ENCODE measurements at places on chromosomes 2 and 18.

- DNase-seq, result no peak
Observed at GRCh38 chr2:147137711-147138110, 707.1 kb upstream of the ACVR2A start.

GRCh38 chr2:132540166-132540565, 123.6 kb downstream of the GPR39 start:
- DNase-seq, result no peak

DNA sequence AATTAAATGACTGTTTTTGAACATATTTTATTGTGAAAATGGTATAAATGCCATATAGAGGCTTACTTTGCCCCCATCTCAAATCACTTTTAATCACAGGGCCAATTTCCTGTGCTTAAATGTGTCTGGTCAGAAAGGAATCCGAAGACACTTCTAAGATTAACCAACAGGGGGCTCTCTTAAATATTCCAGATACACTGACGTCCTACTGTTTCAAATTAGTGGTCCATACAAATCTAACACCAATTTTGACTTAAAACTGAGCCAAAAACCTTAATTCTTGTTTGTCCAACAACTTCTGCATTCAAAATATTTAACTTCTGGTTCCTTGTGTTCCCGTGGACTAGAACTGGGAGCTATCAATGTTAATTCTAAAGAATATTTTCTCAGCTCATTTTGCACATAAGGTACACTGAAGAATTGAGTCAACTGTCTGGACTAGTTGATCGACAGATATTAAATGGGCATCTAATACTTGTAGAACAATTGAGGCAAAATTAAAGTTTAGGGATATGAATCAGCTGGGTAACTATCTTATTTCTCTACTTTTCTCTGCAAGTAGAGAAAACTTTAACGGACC, 557.5 kb downstream of the ARHGAP15 start:
- no peak for DNase-seq

GRCh38 chr2:124986136-124986535, 961.0 kb downstream of the CNTNAP5 start:
- DNase-seq, result no peak

- DNase-seq, result no peak
Observed at GRCh38 chr2:207397917-207398655, 131.7 kb upstream of the CREB1 start.

DNA sequence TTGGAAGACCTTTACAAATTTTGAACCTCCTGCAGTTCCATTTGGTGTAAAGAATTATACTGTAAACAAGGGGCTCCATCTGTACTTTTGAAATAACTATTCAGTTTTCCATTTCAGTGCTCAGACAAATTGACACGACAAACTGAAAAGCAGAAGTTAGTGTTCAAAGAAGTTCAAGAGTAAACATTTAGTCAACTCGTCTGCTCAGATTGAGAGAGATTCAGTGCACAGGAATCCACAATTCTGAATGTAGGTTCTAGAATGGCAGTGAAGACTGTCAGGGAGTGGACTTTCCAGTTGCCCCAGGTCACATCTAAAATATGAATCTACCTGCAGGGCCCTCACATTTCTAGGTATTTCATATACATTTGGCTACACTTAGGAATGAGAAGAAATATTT, 322.3 kb upstream of the TCF4 start:
- DNase-seq, result no peak

- no peak for DNase-seq
Observed at GRCh38 chr18:54740136-54740846, 88.0 kb upstream of the RAB27B start.

DNA sequence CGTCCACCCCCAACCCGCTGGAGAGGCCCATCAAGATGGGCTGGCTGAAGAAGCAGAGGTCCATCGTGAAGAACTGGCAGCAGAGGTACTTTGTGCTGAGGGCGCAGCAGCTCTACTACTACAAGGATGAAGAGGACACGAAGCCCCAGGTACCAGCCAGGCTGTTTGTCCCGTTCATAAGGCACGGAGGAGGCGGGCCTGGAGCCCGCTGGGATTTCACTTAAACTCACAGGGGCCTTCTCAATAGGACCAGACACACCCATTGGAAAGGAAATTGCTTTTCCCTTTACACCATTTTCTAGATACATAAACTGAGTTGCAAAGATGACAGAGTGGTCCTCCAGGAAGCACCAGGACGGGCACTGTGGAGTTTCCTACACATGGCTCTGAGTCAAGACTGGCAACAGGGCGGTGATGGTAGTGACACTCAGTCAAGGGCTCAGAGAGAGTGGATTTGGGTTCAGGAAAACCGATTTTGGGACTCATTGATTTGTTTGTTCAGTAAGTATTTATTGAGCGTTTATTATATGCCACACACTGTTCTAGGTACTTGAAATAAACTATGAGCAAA, 40.7 kb downstream of the ARHGAP25 start:
- no peak for DNase-seq

DNA sequence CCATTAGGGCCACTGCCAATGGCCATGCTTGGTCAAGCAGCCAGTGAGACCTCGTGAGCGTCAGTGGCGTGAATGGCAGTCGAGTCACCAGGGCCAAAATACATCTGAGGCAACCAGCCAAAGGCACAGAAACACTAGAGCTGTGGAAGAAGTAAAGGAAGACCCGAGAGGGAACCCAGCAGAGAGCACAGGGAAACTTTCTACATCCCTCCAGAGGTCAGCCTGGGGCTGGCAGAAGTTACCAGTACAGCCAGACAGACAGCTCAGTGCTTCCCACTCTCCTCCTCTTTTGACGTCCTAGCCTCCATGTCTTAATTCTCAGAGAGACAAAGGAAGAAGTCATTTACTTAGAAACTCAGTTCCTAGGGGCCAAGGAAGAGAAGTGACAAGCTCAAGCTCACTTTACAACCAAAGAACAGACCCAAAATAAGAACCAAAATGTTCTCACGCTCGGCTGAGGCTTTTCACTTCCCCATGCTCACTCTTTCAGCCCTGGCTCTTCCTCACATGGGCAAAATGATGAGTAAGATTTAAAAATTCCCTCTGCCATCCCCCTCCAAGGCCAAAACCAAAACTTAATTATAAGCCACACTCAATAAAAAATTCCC, 8.7 kb downstream of the CYRIA start:
- DNase-seq, result no peak

- no peak for DNase-seq
Observed at GRCh38 chr2:161045726-161046125, 114.5 kb upstream of the TANK start.

DNA sequence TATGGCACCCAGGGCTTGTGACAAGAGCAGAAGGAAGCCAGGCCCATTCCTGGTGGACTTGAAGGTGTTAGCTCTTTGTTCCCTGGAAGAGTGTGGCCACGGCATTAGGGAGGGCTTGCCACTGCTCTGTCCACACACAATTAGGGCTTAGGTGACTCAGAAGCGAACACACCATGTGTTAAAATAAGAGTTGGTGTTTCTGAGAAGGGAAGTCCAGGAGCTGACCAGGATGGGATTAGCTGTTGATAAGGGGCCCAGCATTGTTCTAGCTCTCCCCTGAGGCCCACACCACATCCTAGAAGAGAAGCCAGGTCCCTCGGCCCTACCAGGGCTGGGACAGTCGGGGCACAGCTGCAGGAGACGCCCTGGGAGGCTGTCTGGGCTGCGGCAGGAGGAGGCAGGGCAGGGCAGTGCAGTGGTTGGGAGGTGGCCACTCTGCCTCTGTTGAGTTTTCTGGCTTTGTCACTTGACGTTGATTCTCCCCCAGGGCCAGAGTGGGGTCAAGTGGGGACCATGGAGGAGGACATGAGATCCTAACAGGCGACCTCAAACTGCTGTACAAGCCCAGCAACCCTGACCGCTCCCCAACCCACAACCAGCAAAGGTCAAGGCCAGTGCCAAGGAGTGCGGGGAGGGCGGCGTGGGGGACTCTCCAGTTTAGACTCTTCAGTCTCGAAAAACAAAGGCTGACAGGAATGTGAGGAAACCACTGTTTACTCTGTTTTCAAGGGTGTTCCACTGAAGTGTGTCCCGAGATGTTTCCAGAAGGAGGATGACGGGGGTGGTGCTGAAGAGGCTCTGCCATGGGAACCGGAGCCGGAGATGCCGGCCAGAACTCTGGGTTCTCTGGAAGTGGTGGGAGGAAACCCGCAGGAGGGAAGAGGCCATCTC, 16.8 kb downstream of the GNLY start:
- DNase-seq, result no peak

DNA sequence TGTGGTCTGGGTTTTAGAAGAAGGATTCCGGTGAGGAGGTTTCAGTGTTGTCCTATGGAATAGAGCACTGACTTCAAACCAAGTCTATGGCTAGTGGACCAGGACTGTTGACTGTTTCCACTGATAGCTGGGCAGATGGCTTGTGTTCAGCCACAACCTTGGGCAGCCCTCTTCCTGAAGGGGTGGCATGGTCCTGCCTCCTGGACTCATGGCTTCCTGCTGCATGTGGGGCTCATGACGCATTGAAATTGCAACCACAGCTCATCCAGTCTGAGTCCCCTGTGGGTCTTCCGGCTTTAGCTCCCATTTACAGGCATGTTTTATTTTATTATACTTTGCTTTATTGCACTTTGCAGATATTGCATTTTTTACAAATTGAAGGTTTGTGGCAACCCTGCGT, 105.0 kb downstream of the B3GNT2 start:
- DNase-seq, result no peak

GRCh38 chr2:38260469-38260868, 116.6 kb downstream of the ATL2 start:
- no peak for DNase-seq

Data from stimulated activated CD8-positive, alpha-beta memory T cell treated with anti-CD3 and anti-CD28 coated beads, Interleukin-7, amount 100 ng/mL, for 1 hour (primary cell).